Activated naive CD4-positive, alpha-beta T cell (primary cell): ENCODE measurements at places on chromosomes 7 and 10.

GRCh38 chr10:12194752-12195271 is 879 bp downstream of the NUDT5 start:
- no peak for DNase-seq

- no peak for DNase-seq
Measured at GRCh38 chr10:11962176-11962575, 80.4 kb downstream of the UPF2 start.

DNA sequence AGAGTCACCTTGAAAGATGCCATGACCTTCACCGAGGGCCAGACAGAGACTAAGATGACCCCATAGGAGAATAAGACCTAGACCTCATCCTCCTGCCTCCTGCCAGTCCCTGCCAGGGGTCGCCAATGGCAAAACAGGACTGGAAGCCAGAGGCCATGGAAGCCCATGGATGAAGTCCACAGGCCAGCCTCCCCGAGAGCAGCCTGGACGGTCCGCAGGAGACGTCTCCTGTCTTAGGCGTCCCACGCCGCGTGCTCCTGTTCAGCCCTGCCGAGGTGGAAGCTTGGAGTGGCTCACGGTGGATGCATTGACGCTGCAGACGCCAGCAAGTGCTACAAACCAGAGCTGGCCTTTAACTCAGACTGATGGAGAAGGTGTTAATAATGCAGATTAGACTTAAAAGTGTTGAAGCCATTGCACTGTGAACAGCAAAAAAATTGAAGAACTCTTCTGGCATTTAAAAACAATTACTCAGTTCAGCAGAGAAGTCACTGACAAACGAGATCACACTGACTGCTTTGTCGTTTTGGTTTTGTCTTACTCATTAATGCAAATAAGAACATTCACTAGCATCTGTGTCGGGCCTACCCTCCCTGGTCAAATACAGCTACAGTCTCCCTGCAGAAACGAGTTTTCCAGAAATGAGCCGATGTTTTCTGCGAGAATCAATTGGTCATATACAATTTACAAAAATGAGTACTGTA is 38.1 kb upstream of the FAM20C start:
- no peak for DNase-seq

GRCh38 chr7:157702311-157703023 is 365.7 kb downstream of the DNAJB6 start:
- no peak for DNase-seq

DNA sequence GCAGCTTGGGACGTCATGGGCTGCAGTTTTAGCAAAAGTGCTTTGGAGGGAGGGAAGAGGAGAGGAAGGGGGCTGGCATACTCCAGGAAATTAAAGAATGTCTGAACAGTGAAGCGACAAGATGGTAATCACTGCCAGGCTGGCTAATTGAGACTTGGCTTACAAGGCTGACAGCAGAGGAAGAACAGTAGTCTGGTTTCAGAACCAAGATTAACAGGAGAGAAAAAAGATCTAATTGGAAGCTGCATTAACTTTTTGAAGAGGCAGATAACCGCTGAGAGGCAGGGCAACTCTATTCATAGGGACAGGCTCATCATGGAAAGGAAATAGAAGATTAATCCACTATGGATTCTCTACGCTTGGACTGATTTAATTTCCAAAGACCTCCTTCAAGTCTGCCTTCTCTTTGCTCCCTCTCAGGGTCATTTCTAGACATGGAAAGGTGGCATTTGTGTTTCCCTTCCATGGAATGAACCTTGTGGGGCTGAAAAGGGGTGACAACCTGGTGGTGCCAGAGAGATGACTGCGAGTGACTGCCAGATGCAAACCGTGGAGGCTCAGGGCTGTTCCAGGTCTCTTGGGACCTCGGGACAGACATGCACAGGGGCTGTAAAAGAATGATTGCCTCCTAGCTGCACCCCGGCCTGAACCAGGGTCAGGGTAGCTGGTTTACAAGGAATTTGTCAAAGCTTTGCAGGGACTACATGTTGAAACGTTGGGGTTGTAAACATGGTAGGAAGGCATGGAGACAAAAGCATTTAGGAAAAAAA is 210.2 kb upstream of the NPY start:
- DNase-seq = no peak

DNA sequence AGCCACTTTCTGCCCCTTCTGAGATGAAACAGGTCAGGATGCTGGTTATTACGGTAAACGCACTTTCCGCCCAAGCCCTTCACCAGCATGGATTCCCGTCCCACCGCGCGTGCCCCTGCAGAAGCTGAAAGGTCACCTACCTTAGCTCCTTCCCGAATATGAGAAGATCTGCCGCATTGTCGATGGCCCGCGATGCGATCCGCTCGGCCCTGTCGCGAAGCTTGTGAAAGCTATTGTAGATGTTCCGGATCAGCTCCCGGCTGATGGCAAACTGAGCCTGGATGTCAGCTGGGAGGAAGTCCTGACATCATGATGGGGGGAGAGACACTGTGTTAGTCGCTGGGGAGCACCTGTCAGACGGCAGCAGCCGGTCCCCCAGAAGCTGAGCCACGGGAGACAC is 22.1 kb downstream of the NUDT1 start:
- no peak for DNase-seq

- DNase-seq = no peak
Measured at GRCh38 chr10:93916257-93917063, 22.7 kb downstream of the SLC35G1 start.

DNA sequence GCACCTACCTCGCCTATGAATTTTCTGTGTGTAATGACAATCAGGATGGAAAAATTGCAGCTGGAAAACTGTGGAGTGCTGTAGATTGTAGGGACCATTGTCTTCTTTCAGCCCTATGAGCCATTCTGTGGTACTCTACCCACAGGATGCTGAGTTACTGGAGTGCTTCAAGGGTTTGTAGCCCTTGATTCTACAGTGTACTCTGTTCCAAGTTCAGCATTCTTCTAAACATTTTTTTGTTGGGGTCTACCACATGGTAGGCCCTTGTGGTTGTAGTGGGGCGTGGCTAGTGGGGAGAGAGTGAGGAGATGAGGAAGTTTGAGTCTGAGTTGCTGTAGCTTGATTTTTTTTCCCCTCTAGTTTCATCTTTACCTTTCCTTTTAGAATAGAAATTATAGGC is 33.5 kb downstream of the REEP3 start:
- DNase-seq = no peak

DNA sequence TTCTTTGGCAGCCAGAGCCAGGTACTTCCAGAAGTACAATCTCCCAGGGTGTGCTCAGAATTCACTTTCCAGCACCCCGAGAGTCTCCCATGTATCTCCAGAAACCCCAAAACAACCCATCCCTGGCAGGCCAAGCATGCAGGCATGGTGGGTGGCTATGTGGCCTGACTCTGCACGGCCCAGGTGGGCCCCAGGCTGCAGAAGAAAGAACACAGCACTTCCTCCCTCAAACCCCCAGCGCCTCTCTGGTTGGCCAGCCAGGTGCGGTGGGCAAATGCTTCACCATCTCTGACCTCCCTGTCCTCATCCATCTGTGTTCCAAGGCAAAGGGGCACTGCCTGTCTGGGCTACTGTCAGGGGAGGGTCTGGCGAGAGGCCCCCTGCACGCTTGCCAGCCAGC is 100.3 kb downstream of the MKI67 start:
- DNase-seq = no peak

GRCh38 chr10:36538953-36539586 is 586.3 kb upstream of the ANKRD30A start:
- no peak for DNase-seq

DNA sequence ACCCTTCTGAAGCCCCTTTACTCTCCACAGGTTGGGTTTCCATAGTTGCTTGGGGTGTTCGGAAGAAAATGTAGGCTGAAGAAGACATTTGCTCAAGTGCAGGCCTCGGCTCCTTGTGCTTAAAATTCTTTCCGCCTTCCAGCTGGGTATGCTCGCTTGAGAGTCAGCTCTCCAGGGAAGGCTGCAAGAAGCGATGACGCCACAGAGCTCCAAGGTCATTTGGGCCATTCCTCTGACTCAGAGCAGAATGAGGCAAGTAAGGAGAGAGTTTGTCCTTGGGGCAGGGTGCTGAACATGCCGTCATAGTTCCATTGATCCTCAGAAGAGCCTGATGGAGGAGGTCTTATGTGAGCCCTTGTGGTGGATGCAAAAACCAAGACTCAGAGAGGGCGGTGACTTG is 27.4 kb upstream of the HSPA12A start:
- DNase-seq = no peak

GRCh38 chr7:17009007-17009719 is 127.4 kb upstream of the AGR3 start:
- no peak for DNase-seq

- no peak for DNase-seq
Measured at GRCh38 chr7:119196183-119196582, 971.7 kb downstream of the ANKRD7 start.

- DNase-seq = no peak
Measured at GRCh38 chr7:2524808-2525657, 5.5 kb downstream of the LFNG start.

DNA sequence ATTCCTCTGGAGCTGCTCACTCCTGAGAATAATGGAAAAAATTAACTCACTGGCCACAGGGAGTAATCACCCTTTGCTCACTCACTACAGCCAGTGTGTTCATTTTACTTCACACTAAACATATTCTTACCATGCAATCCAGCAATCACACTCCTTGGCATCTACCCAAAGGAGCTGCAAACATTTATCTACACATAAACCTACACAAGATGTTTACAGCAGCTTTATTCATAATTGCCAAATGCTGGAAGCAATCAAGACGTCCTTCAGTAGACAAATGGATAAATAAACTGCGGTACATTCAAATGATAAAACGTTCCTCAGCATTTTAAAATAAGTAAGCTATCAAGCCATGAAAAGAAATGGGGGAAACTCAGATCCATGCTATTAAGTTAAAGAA is 34.2 kb upstream of the POM121L12 start:
- no peak for DNase-seq
